ENCODE measurements at places on chromosomes 16 and 17.

GRCh38 chr16:2482249-2482648 lies 7.3 kb downstream of the TBC1D24 start:
- no peak overlapping the region for H3K4me3 ChIP-seq
- no peaks in the 10 kb centered on the region for H3K27me3 ChIP-seq
- no peak overlapping the region for H3K27ac ChIP-seq
- peaks cover 8% of the 10 kb centered on the region for H3K4me1 ChIP-seq

DNA sequence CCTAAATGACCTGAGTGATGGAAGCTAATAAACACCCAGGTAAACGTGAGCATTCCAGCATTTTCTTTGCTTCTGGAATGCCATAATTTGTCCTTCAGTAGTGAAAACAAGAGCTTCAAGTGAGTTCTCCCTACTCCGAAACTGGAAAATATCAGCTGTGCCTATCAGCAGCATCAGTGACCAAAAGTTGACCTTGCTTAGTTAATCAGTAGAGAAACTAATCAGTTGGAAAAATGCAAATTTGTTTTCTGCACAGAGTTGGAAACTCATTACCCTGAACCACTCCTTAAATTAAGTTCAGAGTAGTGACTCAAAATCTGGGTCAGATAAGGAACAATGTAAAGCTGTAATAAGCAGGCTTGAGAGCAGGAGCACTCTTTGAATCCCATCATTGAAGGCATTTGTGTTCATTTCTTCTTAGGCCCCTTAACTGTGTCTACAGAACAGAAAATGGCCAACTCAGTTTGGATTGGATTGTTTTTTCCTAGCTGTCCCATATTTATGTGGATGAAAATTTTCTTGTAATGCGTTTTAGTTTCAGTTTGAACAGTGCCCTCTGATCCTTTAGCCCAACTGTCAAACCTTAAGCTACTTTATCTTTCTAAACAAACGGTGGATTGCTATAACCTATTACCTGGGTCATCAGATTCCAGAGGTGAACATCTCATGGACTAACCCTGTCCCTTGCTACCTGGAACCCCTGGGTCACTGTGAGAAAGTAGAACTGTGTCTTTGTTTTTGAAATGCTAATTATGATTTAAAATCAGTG lies 290.4 kb downstream of the TOX3 start:
- H3K4me1 ChIP-seq = no peaks in the 10 kb centered on the region
- H3K27ac ChIP-seq = no peak overlapping the region
- no peaks in the 10 kb centered on the region for H3K36me3 ChIP-seq
- H3K27me3 ChIP-seq = no peaks in the 10 kb centered on the region
- DNase-seq = no peak
- H3K4me3 ChIP-seq = no peak overlapping the region

DNA sequence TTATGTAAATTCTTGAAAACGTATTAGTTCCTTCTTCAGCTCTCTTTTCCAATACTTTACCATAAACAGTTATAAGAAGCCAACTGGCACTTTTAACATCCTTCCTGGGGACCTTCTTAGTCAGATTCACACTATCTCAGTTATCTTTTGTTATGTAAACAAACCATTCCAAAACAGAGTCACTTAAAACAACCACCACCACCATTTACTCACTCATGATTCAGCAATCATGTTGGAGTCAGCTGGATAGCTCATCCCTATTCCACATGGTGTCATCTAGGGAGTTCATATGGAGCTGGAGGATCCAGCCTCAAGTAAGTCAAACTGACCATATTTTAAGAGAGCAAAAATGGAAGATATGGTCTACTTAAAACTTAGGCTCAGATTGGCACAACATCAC lies 240.3 kb upstream of the IRX3 start:
- H3K4me1 ChIP-seq = no peaks in the 10 kb centered on the region
- DNase-seq = no peak
- H3K4me3 ChIP-seq = no peak overlapping the region
- H3K36me3 ChIP-seq = no peaks in the 10 kb centered on the region
- H3K27me3 ChIP-seq = no peaks in the 10 kb centered on the region

- no peak overlapping the region for H3K4me3 ChIP-seq
- no peaks in the 10 kb centered on the region for H3K4me1 ChIP-seq
- H3K27ac ChIP-seq = no peak overlapping the region
- H3K36me3 ChIP-seq = no peaks in the 10 kb centered on the region
Observed at GRCh38 chr17:79036596-79036995, 12.6 kb downstream of the C1QTNF1 start.

GRCh38 chr17:8041249-8041928 lies 2.5 kb downstream of the ALOX15B start:
- H3K27me3 ChIP-seq = peaks cover 14% of the 10 kb centered on the region
- DNase-seq = no peak
- H3K27ac ChIP-seq = no peak overlapping the region
- no peaks in the 10 kb centered on the region for H3K36me3 ChIP-seq
- no peak overlapping the region for H3K4me3 ChIP-seq

DNA sequence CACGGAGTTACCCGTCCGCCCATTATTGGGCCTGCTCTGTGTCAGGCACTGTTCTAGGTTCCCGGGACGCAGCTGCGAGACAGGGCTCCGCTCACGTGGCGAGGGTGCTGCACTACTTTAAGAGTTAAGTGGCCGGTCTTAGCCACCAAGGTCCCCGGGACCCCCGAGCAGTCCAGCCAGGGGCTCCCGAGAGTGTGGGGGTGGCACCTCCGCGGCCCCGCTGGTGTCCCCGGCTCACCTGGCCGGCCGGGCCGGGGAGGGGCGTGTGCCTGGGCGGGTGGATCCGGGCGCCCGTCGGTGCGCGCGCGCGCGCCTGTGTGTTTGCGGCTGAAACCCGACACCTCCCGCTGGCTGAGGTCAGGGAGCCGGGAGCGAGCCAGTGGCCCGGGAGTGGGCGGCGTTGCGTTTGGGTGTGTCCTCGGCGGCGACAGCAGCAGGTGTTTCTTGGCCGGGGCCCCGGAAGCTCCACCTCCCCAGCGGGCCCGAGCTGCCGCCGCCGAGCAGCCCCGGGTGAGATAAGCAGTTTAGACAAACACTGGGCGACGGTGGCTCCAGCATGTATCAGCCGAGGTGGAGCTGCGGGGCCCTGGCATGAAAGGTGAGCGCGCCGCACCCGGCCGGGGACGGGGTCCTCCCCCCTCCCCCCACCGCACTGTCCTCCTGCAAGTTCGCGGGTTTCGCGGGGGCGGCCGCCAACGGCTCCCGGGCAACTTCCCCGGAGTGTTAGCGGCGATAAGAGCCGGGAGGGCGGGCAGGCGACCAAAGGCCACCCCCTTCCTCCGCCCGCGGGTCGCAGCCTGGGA lies at the start of gene GSE1:
TSS of gene GSE1 (plus strand) at position 522 of the 803 bp plus-strand sequence. CDS start at position 592, 70 bp downstream.
- H3K36me3 ChIP-seq = no peaks in the 10 kb centered on the region
- peak within 1 kb of the TSS; percentile 42 for H3K27ac ChIP-seq
- H3K4me1 ChIP-seq = peaks cover 56% of the 10 kb centered on the region
- peak; percentile 45 for DNase-seq
- H3K4me3 ChIP-seq = peak within 1 kb of the TSS; percentile 76
- H3K27me3 ChIP-seq = no peaks in the 10 kb centered on the region

- H3K4me3 ChIP-seq = no peak overlapping the region
- H3K36me3 ChIP-seq = no peaks in the 10 kb centered on the region
- H3K4me1 ChIP-seq = no peaks in the 10 kb centered on the region
- no peaks in the 10 kb centered on the region for H3K27me3 ChIP-seq
- DNase-seq = no peak
Observed at GRCh38 chr17:55161935-55162555, 102.7 kb upstream of the HLF start.

- H3K4me3 ChIP-seq = no peak overlapping the region
- no peaks in the 10 kb centered on the region for H3K4me1 ChIP-seq
- no peaks in the 10 kb centered on the region for H3K27me3 ChIP-seq
- H3K36me3 ChIP-seq = no peaks in the 10 kb centered on the region
Observed at GRCh38 chr16:66207139-66207882, 159.2 kb upstream of the CDH5 start.

GRCh38 chr16:71659471-71659870 lies 33.5 kb downstream of the MARVELD3 start:
- H3K27me3 ChIP-seq = no peaks in the 10 kb centered on the region
- no peak overlapping the region for H3K4me3 ChIP-seq
- no peak for DNase-seq
- no peaks in the 10 kb centered on the region for H3K4me1 ChIP-seq
- peaks cover 18% of the 10 kb centered on the region for H3K36me3 ChIP-seq
- H3K27ac ChIP-seq = no peak overlapping the region

GRCh38 chr17:38705523-38705802 lies 390 bp downstream of the MLLT6 start:
- H3K27me3 ChIP-seq = no peaks in the 10 kb centered on the region
- peak overlapping the region; percentile 69 for H3K27ac ChIP-seq
- peaks cover 32% of the 10 kb centered on the region for H3K4me1 ChIP-seq
- DNase-seq = no peak

- no peak overlapping the region for H3K4me3 ChIP-seq
- DNase-seq = no peak
- H3K4me1 ChIP-seq = no peaks in the 10 kb centered on the region
- H3K36me3 ChIP-seq = no peaks in the 10 kb centered on the region
- no peak overlapping the region for H3K27ac ChIP-seq
- H3K27me3 ChIP-seq = no peaks in the 10 kb centered on the region
Observed at GRCh38 chr16:81912395-81912794, 98.9 kb downstream of the SDR42E1 start.

Data from effector memory CD4-positive, alpha-beta T cell (primary cell).